ENCODE measurements at places on chromosomes 13 and 19.

DNA sequence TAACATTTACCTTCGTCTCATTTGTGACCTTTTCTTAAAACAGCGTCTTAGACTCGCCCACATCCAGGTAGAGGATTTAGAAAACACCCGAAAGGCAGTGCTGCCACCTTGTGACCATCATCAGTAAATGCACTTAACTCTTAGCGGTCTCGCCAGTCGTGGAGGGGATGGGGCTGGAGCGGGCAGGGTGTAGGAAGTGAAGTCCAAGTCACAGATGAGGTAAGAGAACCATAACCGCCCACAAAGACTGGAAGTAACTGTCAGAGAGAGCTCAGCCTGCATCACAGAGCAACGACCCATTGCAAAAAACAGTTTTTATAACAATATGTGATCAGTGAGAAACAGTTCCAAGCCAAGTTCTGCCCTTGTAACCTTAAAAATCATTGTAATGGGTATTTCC, 10.7 kb upstream of the CEACAM3 start:
- DNase-seq, result peak; percentile 59

DNA sequence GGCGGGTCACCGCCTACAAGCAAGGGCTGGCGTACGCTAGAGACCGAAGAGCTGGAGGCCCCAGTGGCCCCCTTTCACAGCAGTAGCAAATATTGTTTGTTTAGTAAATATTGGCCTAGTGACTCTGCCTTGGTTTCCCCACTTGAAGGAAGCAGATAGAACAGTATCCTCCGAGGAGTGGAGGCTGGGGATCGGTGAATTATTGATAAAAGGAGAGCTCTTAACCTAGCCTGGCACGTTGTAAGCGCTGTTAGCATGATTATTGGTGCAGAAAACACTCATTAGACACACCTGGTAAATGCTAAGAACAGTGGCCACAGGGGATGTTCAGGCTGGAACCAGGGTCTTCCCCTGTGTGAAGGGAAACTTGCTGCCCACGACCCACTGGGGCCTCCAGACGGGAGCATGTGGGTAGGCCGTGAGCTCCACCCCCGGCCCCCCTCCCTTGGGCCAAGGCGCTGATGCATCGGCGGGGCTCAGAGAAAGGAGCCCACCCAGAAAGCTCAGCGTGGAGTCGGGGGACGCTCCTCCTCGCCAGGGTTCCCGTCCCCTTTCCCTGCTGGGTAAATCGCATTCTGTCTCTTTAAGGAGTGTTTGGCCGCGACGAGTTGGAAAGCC, 2.3 kb downstream of the IER2 start:
- no peak for DNase-seq

DNA sequence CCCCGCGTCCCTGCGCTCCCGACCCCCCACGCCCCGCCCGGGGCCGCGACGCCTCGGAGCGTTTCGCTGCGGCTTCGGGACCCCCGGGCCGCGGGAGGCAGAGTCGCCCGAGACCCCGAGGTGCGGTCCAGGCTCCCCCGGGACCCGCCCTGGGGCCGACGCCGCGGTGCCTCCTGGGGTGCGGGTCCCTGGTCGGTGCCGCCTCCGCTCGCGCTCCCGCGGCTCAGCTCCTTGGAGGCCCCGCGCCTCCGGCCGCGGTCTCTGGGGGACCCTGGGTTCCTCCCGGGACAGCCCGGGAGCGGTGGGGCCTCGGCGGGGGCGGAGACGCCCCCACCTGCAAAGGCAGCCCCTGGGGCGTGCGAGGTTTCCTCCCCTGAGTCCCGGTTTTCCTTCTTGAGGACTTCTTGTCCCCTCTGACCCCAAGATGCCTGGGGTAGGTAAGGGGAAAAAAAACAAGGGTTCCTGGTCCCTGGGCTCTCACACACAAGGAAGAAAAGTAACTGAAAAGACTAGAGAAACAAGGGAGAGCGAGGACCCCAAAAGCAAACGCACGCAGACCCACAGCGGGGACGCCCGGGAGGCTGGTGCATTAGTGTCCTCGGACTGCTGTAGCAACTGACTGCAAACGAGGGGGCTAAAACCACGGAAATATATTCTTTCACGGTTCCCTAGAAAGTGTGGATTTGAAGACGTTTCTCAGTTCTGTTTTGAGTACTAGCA, 740 bp downstream of the ZNF555 start:
- no peak for DNase-seq

GRCh38 chr13:25518441-25518840, 146.7 kb downstream of the ATP8A2 start:
- DNase-seq, result no peak

- DNase-seq, result no peak
These were observed 6.3 kb downstream of the FXYD5 start for GRCh38 chr19:35160629-35161433.

GRCh38 chr19:5624741-5625278, 1.9 kb downstream of the SAFB start:
- DNase-seq, result peak; percentile 20

DNA sequence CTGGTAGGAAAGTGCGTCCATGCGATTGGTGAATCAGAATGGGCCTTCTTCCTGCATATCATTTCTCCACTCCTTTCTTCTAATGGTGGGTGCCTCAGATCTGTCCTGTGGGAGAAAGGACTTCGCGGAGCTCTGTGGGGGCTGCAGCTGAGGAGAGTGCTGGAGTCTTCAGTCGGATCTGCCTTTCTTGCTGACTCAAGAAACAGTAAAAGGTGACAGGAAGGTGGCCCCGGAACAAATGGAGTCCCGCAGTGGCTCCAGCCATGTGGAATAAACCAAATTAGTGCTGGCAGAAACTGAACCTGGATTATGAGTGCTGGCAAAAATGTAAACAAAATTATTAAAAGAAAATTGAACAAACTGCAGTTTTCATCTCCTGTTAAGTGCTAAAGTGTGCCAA, 15.1 kb upstream of the GAS6 start:
- DNase-seq, result peak; percentile 81

DNA sequence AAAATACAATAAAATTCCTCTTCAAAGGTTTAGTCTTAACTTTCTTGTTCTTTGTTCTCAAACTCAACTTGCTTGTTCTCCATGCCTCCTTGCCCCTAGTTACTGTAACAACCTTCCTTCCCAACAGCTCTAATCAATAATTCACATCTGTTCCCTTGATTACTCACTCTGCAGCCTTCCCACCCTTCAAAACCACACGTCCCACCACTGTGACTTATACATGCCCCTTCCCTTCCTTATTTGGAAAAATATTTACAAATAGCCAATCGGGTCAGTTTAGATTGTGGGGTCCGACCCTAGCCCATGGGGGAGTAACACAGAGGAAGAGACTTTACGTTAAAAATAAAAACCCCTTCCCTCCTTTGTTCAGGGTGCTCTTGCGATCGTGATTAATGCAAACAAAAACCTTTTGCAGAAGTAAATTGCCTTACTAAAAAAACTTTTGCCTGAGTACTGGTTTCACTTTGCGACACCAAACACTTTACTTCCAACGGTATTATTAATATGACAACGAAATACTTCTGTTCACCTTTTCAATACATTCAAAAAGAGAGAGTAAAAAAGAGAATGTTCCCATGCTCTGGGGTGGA, 512 bp upstream of the ZNF93 start:
- no peak for DNase-seq

DNA sequence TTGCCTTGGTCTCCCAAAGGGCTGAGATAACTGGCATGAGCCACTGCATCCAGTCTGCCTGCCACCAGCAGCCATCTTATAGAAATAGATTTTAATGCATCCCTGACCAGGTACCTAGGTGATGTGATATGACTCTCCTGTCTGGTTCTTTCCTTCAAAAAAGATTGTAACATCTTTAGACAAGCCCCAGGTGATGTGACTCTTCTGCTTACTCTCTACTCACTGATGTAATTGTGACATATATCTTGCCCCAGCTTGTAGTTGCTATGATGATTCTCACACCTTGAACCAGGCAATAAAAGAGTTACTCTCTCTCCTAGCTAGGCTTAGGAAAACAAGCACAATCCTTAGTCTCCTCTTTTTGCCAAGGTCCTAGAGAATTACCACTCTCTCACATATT, 30.6 kb upstream of the ZNF681 start:
- DNase-seq, result no peak

DNA sequence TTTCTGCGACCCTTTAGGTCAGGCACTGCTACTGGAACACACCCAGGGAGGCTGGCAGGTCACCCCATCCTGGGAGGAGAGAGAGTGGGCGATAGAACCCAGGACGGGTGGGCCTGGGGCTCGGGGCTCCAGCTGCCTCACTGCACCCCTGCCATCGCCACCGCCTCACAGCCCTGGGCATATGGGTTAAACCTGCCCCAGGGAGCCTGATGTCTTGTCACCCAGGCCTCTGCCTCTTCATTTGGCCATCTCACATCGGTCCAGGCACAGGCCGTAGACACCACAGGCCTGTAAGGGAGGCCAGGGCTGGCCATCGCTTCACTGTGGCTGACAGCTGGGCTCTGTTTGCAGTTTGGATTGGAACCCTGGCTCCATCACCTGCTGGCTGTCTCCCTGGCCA, 10.2 kb downstream of the PRPF31 start:
- DNase-seq, result no peak

GRCh38 chr13:93577105-93577504, 350.5 kb downstream of the GPC6 start:
- no peak for DNase-seq

DNA sequence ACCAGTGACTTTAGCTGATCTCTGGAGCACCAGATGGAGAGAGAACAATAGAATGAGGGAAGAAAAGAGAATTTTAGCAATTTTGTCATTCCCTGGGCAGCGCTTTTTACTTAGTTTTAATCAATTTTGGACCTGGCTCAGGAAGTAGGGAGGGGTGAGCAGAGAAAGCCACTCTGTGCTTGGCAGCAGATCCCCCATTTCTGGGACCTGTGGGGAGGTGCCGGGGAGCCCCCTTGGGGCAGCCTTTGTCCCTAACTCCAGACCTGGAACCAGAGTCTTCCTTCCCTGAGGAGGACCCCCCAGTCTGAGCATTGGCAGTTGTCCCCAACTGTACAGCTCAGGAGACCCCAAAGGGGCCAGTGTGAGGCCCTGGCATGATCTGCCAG, 10.5 kb downstream of the LYL1 start:
- DNase-seq, result no peak

DNA sequence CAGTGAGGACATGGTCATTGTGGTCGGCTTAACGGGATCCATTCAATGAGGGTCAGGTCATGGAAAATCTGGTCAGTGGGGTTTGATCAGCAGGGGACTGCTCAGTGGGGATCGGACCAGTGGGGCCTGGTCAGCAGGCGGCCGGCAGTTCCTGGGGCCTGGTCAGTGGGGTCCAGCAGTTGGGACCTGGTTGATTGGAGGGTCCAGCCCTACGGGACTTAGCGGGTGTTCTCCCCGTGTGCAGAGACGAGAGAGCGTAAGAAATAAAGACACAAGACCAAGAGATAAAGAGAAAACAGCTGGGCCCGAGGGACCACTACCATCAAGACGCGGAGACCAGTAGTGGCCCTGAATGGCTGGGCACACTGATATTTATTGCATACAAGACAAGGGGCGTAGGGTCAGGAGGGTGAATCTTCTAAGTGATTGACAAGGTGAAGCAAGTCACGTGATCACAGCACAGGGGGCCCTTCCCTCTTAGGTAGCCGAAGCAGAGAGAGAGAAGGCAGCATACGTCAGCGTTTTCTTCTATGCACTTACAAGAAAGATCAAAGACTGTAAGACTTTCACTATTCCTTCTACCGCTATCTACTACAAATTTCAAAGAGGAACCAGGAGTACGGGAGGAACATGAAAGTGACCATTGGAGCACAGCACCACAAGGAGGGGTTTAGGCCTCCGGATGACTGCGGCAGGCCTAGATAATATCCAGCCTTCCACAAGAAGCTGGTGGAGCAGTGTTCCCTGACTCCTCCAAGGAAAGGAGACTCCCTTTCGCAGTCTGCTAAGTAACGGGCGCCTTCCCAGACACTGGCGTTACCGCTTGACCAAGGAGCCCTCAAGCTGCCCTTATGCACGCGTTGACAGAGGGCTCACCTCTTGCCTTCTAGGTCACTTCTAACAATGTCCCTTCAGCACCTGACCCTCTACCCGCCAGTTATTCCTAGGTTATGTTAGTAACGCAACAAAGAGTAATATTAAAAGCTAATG, 62.1 kb upstream of the TPM4 start:
- DNase-seq, result no peak

DNA sequence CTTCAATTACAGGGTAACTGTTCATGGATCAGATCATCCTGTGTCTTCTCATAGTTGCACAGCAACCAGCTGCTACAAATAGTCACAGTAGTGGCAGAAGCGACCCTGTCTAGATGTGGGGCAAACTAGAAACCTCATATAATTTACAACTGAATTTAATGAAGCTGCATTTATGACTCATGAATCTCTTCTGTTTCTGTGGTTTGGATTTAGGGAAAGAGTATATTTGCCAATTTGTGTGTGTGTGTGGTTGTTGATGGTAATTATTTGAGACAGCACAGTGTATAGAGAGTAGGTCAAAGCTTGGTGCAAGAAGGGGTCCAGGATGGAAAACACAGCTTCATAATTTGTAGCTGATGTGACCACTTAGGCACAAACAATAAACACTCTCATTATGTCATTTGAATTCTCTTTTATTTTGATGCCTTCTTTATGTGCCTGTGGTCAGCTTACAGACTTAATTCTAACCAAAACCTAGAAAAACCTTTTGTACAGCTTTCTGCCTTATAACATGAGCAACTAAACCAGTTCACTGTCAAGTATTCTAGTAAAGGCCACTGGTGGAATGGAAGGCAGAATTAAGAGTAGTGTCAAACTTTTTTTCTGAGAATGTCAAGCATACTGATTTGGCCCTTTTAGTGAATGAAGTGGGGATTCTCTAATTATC, 218.1 kb downstream of the TBC1D4 start:
- DNase-seq, result no peak

- DNase-seq, result no peak
These were observed 3.4 kb upstream of the WIZ start for GRCh38 chr19:15453091-15453578.

DNA sequence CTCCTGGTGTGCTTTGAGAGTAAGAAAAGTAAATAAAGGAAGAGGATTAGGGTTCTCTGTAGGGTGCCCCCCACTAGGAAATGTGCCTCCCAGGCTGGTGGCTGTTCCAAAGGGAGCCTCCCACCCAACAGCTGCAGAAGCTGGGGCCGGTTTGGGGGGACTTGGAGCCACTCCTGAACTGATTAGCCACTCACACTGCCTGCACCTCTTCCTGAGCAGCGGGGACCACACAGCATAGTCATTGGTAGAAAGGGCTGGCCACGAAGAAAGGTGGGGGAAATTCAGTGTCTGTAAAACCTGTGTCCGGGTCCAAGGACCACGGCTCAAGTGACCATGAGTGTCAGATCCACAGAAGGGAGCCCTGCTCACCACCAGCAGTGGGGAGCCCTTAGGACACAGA, 55.6 kb downstream of the SPACA7 start:
- DNase-seq, result no peak

GRCh38 chr13:27991881-27992280, 3.4 kb upstream of the URAD start:
- DNase-seq, result no peak

GRCh38 chr13:28475916-28476725, 18.8 kb downstream of the FLT1 start:
- DNase-seq, result no peak
